Tibial nerve (tissue), 4 donors: ENCODE measurements at places on chromosomes 13 and 19.

DNA sequence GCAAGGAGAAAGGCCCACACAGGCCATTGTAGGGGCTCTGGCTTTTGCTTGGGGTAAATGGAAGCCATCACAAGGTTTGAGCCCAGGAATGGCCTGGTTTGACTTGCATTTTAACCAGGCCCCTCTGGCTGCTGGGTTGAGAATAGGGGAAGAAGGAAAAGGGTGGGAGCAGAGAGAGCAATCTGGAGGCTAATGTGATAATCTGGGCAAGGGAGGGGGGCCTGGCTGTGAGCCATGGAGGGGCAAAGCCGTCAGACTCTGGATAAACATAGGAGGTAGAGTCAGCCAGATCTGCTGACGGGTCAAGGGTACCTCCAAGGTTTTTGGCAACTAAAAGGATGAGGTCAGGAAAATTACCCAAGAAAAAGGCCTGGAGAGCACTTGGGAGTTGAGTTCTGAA, 41.6 kb downstream of the RFX2 start:
- no peak for DNase-seq

- no peak for DNase-seq
Measured at GRCh38 chr13:52808842-52809219, 39.6 kb downstream of the PCDH8 start.

GRCh38 chr13:99983499-99984401, 2.2 kb downstream of the ZIC2 start:
- DNase-seq: no peak

- no peak for DNase-seq
Measured at GRCh38 chr13:37490176-37490779, 108.3 kb downstream of the POSTN start.
